ENCODE measurements at places on chromosomes 3 and 15.

DNA sequence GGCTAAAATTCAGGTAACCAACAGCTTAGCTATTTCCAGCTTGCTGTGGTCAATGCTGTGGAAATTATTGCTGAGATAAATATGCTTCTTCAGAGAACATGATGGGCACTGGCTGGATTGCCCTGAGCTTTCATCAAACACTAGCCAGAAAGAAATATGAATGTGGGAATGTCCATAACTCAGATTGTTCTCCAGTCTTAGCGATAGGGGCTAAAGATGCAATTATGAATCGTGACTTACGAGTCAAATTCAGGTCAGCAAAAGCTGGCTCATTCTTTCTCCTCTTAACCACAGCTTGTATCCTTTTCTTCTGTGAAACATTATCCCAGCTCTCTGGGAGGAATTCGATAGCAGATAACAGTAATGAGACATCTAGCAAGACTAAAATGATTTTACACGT is 307.6 kb downstream of the RYR3 start:
- no peak for DNase-seq

DNA sequence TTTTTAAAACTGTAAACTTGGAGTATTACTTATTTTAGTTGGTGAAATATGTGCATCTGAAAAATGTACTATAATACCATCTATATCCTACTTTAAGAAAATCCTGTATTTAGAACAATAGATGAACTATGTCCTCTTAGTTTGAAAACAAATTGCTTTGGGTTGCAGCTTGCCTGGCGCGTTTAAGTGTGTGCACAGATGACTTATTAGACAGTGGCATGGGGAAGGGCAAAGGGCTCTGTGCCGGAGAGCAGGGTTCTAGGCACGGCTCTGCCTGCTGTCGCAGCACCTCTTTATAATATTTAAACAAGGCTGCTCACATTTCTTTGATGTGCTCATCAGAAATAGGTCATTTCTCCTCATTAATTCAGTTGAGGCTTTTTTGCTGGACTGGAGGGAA is 10.0 kb downstream of the PXK start:
- DNase-seq: no peak

GRCh38 chr3:125142940-125143339 is 69.6 kb downstream of the SLC12A8 start:
- no peak for DNase-seq

- no peak for DNase-seq
These were observed 6.0 kb downstream of the HCLS1 start for GRCh38 chr3:121654493-121655385.

GRCh38 chr15:69237718-69238117 is 61.0 kb upstream of the PAQR5 start:
- DNase-seq: no peak

- DNase-seq: no peak
These were observed 105.0 kb downstream of the TPRA1 start for GRCh38 chr3:127485396-127486170.

DNA sequence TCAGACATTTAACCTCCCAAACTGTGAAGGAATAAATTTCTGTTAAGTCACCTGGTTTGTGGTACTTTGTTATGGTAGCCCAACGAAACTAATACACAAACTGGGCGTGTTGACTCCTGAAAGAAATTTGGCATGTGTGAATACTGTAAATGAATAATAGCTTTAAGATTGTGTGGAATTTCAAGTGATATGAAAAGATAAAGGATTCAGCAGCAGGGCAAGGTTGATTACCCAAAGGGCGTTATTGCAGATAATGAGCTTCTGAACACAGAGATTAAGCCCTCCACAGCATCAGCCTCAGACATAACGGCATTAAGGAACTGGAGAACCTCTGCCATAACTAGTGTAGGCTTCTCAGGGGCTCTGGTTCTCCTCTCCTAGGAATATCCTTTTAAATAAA is 451.5 kb upstream of the NECTIN3 start:
- no peak for DNase-seq

- DNase-seq: no peak
These were observed 24.7 kb downstream of the SLC15A2 start for GRCh38 chr3:121918779-121919483.

DNA sequence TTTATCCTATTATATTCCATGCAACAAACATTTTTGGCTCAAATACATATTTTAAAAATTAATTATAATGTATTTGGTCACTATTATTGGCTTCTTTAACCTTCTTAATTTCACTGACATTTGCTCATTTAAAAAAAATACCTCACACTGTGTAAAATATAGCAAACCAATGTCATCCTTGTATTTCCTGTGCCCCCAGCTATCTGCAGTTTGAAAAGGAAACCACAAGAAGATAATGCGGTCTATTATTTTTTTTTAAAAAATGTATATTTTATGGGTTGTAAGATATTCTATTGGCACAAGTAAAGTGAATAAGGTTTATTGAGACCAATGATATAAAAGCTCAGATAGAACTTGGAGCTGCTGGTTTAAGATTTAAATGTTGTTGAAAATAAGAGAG is 904.2 kb downstream of the SI start:
- no peak for DNase-seq

- DNase-seq: no peak
These were observed 358.9 kb downstream of the RBMS3 start for GRCh38 chr3:29639578-29640290.

Measured in stimulated activated CD8-positive, alpha-beta memory T cell treated with anti-CD3 and anti-CD28 coated beads, Interleukin-2, amount 100 ng/mL, for 48 hours (primary cell).